ENCODE measurements at places on chromosomes 3 and 15.

DNA sequence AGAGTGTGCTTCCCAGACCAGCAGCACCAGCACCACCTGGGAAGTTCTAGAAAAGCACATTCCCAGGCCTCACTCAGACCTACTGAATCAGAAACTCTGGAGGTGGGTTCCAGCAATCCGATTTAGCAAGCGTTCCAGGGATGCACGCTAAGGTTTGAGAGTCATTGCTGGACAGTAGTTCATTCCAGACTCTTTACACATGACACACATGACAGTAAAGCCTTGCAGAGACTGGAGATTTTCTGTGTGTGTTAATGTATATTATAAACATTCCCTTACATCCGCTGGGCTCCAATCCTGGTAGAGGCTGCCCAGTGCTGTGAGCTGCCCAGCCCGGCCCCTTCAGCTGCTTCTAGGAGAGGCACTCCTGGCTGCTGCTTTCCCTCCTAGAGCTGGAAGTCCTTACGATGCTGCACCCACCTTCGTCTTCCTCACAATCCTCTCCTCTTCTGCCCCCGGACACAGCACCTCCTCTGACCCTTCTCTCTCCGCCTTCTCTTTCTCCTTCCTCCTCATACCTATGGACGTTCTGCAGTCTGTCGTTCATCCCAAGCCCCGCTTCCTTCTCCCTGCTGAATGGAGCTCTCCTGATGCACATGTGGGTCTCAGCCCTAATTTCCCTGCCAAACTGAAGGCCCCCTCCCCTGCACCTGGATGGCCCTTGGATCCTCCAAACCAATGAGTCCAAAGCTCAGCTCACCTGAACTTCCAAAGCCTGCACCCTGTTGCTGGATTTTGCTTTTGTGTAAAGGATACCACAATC is 44.4 kb downstream of the ITGA11 start:
- DNase-seq, result peak; percentile 46

GRCh38 chr15:30985081-30985531 is 6.3 kb downstream of the MTMR10 start:
- DNase-seq, result no peak

DNA sequence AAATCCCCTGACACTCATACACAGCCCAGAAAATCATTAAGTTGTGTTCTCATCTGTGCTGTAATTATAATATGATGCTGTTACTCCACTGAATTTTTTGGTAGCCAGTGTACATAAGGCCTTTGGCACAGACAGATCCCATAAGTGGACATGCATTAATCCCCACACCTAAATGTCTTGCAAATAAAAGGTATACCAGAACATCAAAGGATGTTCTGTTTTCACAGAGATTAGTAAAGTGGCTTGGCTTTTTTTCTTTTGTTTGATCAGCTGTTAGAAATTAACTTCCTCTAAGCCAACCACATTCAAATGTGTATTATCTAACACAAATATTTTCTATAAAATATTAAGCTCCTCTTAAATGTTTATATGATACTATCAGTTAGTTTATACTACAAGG is 2.7 kb downstream of the SST start:
- DNase-seq, result no peak

GRCh38 chr3:16865335-16865734 is 19.4 kb upstream of the PLCL2 start:
- DNase-seq, result no peak

DNA sequence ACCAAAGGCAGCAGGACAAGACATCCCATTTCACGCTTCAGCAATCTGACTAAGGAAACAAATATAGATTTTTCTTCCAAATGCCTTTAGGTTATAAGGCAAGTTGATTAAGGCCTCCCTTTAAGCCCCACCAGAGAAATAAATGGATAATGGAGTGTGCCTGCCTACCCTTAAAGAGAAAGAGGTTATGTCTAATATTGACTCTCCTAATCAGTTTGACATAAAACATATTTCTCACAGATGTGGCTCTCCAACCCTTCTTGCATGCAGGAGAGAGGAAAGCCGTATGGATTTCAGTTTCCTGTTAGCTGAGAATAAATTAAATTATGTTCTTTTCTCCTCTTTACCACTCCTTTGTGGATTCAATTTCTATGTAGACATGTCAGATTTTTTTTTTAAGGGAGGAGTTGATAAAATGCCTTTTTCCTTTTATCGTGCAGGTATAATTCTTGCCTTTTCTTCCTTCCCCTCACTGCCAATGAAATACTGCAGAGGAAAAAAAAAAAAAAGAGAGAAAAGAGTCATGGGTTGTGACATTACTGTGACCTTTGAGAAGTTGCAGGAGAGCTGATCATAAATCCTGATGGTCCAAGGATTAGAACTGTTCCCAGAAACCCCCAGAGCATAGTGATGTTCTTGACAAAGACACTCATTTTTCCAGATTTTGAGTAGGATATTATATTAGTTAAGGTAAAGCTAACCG is 355.3 kb upstream of the SLCO3A1 start:
- DNase-seq, result no peak
